Foreskin keratinocyte (primary cell): ENCODE measurements at places on chromosomes 13 and 19. TPM values are rescaled to one million over a fixed set of nuclear protein-coding genes. Genes with fewer than 3 reads are reported as not detected.

The CYP2A6 gene
- total RNA-seq = not detected in 2 replicates

The MBD3L1 gene
- total RNA-seq = not detected in 2 replicates

The IL11 gene
- 3.7 and 5.8 TPM in 2 replicates for total RNA-seq

The SLC1A6 gene
- total RNA-seq = not detected in 2 replicates

The DACT3 gene
- 0.04 TPM in 1 of 2 replicates, not detected in the other for total RNA-seq

The ZNF667 gene
- 2.9 and 3.4 TPM in 2 replicates for total RNA-seq

The PRX gene
- 0.95 TPM in 2 replicates for total RNA-seq

The PEG3 gene
- total RNA-seq = 0.39 and 1.2 TPM in 2 replicates

- DNase-seq = no peak
These were observed 231.5 kb upstream of the SPRY2 start for GRCh38 chr13:80572308-80572922.

DNA sequence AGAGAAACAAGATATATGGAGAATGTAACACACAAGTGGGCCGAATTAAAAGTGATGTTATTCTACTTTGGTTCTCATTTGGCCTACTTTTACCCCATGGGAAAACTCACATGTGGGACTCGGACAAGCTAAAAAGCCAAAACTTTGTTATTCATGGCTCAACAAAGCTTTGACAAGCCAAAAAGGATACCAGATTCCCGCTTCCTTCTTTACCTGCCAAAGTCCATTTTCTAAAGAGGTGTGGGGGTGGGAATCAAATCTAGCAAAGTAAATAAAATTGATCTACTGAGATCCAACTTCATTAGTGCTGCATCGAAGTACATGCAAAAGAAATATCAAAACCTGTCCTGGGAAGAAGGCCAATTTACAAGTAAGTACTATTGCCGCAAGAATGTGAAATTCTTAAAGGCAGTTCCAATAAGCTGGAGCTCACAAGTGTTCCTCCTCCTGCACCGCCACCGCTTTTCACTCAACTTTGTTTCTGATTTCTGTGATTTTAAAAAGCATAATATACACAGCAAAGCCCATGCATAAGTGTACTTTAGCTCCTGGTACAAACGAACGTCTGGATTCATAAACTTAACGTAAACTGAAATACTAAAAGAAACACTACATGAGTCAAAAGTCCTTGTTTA, 1.1 kb downstream of the LNX2 start:
- peak; percentile 42 for DNase-seq

GRCh38 chr19:31676271-31677004, 327.2 kb upstream of the TSHZ3 start:
- DNase-seq = no peak

- DNase-seq = no peak
These were observed 25.3 kb downstream of the MED4 start for GRCh38 chr13:48069573-48069972.

- no peak for DNase-seq
These were observed 35.9 kb downstream of the OXGR1 start for GRCh38 chr13:96958286-96958891.

GRCh38 chr19:974564-975257, 9.4 kb upstream of the WDR18 start:
- DNase-seq = no peak

GRCh38 chr13:42766016-42766415, 15.4 kb upstream of the FAM216B start:
- DNase-seq = no peak

- no peak for DNase-seq
These were observed at the start of gene FCGBP for GRCh38 chr19:39934584-39935363. Gene FCGBP (minus strand): TSS chr19:39934634.
